Neural progenitor cell (in vitro differentiated cells): ENCODE measurements at places on chromosomes 5 and 9.

DNA sequence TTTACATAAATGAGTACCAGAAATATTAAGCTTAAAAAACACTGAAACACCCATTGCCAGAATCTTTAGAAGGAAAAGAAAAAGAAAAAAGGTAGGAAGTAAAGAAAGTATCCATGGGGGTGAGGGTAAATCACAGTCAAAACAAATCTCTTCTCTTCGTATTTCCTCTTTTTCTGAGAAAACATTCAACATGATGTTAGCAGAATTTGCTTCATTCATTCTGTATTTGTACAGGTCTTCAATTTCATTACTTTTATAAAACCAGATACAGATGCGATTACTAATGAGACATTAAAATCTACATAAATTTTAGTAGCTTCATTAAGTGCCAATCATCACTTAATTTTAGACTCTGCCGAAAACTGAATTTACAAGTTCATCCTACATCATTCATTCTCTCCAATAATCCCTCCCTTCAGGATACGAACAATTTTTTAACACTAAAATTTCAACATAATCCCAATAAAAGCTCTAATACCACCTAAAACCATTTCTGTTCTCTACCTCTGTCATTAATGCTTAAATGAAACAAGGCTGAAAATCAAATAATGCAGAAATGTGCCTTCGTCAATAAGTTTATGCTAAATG, 7.0 kb downstream of the NR3C1 start:
- DNase-seq: no peak

DNA sequence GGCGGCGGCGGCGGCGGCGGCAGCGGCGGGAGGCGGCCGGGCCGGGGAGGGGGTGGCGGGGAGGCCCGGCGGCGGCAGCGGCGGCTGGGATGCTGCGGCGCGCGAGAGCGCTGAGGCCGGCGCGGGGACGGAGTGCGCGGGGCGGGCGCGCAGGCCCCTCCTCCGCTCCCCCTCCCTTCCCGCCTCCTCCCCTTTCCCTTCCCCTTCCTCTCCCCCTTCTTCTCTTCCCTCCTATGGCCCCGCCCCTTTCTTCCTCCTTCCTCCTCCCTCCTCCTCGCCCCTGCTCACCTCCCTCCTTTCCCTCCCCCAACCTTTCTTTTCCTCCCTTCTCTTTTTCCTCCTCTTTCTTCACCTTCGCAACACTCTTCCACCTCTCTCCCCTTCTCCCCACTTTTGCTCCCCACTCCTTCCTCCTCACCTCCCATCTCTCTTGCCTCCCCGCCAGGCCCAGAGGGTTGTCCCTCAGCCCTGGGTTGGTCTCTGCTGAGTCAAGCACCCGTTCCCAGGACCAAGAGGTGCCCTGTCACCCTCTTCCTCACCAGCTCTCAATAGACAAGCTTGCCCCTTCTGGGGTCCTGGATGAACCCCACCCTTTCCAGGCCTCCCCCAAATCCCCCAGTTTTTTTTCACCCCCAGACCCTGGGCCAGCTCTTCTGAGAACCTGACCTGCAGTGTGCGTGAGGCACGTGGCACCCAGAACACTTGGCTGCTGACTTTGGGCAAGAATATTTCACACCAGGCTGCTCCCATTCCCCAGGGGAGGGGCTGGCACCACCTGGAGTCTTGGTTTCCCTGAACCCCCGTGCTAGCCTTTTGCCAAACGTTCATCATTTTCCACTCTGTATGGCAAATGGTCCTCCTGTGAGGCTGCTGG, at the start of gene SEMA4D:
TSS of gene SEMA4D (minus strand) at position 136 of the 874 bp plus-strand sequence. CDS start 92,657 bp downstream, outside the sequence.
- DNase-seq: peak; percentile 89

DNA sequence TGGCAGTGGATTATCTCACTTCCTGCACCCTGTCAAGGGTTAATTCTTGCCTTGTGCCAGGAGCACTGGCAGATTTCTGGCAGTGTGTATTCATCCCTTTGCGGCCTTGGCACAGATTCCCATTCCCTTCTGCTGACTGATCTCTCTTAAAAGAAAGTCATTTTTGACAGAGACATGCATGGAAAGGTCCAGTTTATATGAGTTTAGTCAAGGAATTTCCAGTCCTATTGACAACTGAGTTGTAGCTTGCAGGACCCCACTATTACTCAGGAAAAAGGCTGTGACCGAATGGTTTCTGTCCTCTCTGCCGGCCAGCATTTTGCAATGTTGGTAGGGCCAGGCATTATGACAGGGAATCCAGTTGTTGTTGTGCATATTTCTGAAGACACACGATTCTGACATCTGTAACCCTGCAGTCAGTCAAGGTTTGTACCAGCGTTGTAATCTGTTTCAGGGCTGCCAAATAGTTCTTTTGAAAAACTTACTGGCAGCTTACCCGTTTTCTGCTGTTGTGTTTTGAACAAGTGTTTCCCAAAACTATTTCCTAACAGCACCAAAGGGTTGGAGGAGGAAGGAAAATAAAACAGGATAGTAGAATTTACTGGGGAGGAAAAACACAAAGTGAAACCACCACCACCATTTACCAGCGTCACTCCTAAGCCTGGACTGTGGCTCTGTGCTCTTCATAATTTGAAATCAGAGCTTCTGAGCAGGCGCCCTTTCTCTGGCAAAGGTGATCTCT, 243.4 kb upstream of the KLF4 start:
- DNase-seq: no peak

DNA sequence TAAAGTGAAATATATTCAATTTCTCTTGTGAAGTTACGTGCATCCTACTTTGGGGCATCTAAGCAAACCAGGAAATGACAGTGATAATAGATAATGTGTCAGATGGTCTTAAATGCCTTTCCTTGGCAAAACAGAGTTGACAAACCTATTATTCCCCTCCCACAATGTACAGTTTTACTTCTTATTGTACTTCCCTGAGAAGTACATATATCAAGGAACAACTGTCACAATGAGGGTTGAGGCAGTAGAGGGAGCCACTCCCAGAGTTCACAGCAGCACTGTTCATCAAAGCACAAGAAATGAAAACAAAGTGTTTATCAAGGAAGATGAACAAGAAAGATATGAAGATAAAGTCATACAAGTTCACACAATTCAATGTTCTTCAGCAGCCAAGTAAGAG, 41.1 kb downstream of the ELAVL2 start:
- no peak for DNase-seq

DNA sequence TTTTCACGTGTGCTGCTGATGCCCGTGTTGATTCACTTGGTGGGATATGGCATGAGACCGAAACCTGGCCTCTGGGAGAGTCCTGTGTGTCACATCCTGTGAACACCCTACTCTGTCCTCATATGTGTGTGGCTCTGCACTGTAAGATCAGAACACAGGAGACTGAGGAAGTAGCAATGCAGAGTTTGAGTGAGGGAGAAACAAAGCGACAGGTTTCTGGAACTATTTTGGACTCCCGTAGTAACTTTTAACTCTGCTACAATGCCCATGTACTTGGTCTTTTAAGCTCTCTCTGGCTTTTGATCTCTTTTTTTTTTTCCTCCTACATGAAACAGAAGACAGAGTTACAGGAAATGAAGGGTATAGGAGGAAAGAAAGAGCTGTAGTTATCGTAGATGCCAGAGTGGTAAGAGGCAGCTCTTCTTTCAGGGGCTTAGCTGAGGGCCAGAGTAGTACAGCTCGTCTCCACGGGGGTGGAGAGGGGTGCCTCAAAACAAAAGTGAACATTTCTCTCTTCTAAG, 26.6 kb downstream of the GRAMD2B start:
- no peak for DNase-seq

GRCh38 chr9:126619361-126620135, 5.8 kb downstream of the LMX1B start:
- DNase-seq: no peak

GRCh38 chr5:139207297-139208000, 9.3 kb upstream of the SIL1 start:
- no peak for DNase-seq

- no peak for DNase-seq
These were observed 119.2 kb upstream of the BOD1 start for GRCh38 chr5:173735691-173736090.

GRCh38 chr5:131109540-131110255, 55.4 kb downstream of the HINT1 start:
- DNase-seq: peak; percentile 59

DNA sequence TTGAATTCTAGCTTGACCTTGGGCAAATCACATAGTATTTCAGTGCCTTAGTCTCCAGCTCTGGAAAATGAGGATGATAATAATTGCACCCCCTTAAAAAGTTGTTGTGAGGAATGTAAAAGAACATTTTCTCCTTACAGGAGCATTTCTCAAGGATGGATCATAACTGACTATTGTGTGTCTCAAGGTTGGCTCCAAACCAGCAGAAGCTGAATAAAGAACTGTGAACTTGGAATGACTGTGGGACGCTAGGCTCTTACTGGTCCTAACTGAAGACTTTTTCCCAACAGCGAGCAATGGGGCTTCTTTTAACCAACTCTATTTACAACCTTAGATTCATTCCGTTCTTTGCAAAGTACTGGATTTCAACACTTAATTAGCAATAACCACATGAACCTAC, 26.2 kb upstream of the GLRX start:
- no peak for DNase-seq

- DNase-seq: no peak
These were observed 58.1 kb downstream of the CEMIP2 start for GRCh38 chr9:71710201-71710600.

- DNase-seq: no peak
These were observed 9.8 kb downstream of the SLC31A2 start for GRCh38 chr9:113160571-113160970.

GRCh38 chr5:74400067-74400466, 240.5 kb downstream of the ENC1 start:
- no peak for DNase-seq

DNA sequence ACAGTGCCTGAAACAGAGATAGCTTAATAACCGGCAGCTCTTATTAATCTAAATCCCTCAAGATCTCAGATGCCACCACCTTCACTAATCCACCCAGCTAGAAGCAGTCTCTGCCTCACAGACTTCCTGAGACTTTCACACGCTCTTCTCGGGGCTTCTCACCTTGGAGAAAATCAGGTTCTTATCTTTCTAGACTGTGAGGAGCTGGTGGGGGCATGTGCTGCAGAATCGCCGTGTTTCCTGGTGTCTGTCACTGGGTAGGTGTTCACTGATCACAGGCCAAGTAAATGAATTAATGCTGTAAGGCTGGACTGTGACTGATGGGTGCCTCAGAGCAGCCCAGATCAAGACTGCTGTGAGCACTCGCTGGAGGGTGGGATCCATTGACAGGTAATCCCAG, 101.7 kb downstream of the PSD2 start:
- DNase-seq: no peak

DNA sequence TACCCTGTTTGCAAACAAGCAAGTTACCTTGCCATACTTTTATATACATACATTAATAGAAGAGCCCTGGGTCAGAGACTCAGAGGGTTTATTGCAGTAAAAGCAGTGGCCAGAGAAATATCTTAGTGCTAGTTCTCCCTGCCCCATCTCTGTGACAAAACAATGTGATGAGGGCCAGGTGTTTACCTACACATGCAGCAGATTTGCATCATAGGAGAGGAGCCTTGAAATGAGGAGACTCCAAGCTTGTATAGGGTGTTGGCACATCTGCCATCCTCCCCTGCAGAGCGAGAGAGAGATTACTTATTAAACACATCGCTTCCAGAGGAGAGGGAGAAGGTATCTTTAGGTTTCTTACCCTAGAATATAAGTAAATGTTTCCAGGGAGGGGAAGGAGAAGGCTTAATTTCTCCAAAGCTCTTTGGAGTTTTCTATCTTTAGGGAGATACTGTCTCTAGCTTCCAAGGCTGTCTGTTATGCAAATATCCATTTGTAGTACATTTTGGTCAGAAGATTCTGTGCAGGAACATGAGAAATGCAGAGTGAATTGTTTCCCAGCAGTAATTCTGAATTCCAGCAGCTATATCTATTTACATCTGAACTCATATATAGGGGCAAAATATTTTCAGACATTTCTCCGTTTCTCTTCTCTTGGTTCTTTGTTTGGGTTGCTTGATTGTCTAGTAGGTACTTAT, 15.7 kb downstream of the FER start:
- no peak for DNase-seq
